ENCODE measurements at places on chromosomes 16 and 17.

DNA sequence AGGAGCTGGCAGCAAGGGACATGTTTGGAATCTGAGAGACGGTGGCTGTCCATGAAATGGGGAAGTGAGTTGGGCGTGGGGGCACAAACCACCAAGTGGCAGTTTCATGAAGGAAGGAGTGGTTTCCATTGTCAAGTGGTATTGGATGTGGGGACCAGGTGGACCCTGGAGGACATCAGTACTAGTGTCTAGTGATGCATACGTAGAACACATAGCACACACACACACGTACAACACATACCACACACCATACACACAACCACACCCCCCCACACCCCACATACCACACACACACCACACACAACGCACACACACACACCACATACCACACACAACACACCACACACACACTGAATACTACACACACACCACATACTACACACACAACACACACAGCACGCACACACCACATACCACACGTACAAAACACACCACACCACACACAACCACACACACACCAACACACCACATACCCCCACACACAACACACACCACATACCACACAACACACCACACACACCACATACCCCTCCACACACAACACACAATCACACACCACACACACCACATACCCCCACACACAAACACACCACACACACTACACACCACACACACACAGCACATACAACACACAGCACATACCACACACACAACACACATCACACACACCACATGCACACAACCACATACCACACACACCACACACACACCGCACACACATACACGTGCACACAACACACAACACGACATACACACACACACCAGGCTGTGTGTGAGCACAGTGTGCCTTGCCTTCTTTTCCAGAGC lies 41.1 kb upstream of the GSE1 start:
- DNase-seq: no peak

DNA sequence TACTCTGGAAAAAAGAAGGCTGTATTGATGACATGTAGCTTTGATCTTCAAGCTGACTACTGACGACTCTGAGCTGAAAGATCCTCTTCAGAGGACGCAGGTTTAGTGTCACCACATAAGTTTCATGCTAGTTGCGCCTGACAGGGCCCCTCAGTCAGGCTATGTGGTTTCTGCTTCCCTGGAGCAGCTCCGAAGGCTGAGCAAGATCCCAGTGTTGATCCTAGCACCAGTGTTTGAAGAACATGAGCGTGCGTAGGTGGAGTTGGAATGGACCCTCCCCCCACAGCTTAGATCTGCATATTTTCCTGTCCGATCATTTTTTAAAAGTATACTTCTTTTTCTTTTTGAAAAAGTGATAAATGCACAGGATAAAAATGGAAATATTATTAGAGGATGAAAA lies 17.3 kb downstream of the BANP start:
- DNase-seq: no peak

GRCh38 chr16:53374800-53375199 lies 59.5 kb upstream of the RBL2 start:
- DNase-seq: no peak

DNA sequence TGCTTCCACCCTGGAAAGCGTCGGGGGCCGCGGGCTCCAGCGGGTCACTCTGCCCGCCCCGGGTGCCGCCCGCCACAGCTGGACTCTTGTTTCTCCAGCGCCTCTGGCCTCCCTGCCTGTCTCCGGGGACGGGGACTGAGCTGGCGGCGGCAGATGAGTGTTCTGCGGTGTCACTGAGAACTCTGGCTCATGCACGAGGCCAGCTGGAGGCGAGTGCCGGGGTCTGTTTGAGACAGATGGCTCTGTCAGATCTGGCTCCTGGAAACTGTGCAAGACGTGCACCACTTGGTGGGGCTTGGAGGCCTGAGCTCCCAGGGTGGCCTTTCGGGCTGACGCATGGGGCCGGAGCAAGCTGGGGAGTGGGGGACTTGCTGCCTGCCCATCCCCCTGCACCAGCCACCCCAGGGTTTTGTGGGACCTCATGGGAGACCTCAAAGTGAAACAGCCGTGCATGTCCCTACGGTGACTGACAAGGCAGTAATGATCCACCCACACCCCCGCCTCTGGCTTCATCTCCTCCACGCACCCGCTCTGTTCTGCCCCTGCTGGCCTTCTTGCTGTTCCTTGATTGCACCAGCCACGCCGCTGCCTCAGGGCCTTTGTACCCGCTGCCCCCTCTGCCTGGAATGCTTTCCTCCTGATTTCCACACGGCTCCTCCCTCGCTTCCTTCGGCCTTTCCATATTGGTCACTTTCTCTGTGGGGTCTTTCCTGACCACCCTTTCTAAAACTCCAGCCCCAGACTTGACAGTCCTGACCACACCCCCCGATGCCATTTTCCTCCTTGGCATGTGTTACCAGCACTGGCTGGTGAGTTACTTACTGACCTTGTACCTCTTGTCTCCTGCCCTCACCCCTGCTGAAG lies 174.9 kb upstream of the CIBAR2 start:
- no peak for DNase-seq
